ENCODE measurements at places on chromosomes 5 and 9.

- H3K4me1 ChIP-seq = no peaks in the 10 kb centered on the region
- no peak for DNase-seq
- H3K27me3 ChIP-seq = peaks cover 44% of the 10 kb centered on the region
- no peak overlapping the region for H3K27ac ChIP-seq
- no peak overlapping the region for H3K4me3 ChIP-seq
Measured at GRCh38 chr9:121453232-121453892, 46.3 kb downstream of the GGTA1 start.

- H3K4me1 ChIP-seq = no peaks in the 10 kb centered on the region
- H3K36me3 ChIP-seq = no peaks in the 10 kb centered on the region
- no peak overlapping the region for H3K27ac ChIP-seq
- H3K4me3 ChIP-seq = no peak overlapping the region
Measured at GRCh38 chr9:15696979-15697378, 144.1 kb downstream of the CCDC171 start.

- no peaks in the 10 kb centered on the region for H3K27me3 ChIP-seq
- H3K27ac ChIP-seq = no peak overlapping the region
- H3K4me3 ChIP-seq = no peak overlapping the region
- DNase-seq = no peak
Measured at GRCh38 chr5:161009194-161009593, 157.2 kb upstream of the ATP10B start.

- H3K4me3 ChIP-seq = no peak overlapping the region
- DNase-seq = no peak
- H3K4me1 ChIP-seq = no peaks in the 10 kb centered on the region
- H3K36me3 ChIP-seq = peaks cover 6% of the 10 kb centered on the region
Measured at GRCh38 chr5:78858364-78858763, 126.7 kb downstream of the ARSB start.

- H3K27me3 ChIP-seq = no peaks in the 10 kb centered on the region
- no peaks in the 10 kb centered on the region for H3K36me3 ChIP-seq
- no peaks in the 10 kb centered on the region for H3K4me1 ChIP-seq
- H3K4me3 ChIP-seq = no peak overlapping the region
- DNase-seq = no peak
Measured at GRCh38 chr9:18499980-18500379, 26.0 kb downstream of the ADAMTSL1 start.

DNA sequence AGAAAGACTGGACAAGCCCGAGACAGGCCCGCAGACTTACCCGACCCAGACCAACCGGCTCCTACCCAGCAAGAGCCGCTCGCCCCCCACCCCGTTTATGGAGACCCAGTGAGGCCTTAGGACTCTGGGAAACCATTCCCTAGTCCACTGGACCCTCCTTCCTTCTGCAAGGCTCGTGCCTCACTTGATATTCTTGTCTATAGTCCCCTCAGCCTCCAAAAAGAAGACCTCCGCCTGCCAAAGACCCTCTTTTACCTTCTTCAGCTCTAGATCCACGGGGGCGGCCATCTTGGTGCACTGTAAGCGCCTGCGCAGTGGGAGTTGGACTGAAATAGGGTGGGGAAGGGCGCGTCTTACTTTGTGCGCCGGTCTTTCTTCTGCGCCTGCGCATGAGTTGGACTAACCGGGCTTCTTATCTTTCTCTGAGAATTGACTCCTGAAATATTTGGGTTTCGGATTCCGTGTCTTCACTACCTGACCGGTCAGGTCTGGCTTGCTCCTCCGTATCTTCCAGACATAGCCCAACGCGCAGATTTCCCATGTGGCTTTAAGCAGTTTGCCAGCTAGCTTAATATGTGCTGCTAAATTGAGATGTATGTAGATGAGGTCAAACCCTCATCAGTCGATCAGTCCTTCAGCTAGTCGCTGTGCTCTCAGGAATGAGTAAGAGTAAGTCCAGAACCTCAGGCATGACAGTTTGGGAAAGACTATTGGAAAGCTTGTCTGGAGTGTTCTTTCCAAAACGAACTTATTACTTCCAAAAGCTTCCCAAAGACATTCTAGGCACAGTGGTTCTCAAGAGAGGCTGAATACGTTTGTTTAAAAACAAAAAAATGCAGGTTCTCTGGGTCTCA, at the start of gene PFDN1:
TSS of gene PFDN1 (minus strand) at position 316 of the 854 bp plus-strand sequence. CDS start at position 288, 28 bp downstream.
- H3K36me3 ChIP-seq = peaks cover 16% of the 10 kb centered on the region
- peak; percentile 96 for DNase-seq
- H3K4me1 ChIP-seq = peaks cover 12% of the 10 kb centered on the region
- H3K4me3 ChIP-seq = peak within 1 kb of the TSS; percentile 76
- peak within 1 kb of the TSS; percentile 66 for H3K27ac ChIP-seq
- H3K27me3 ChIP-seq = no peaks in the 10 kb centered on the region

- H3K27me3 ChIP-seq = no peaks in the 10 kb centered on the region
- DNase-seq = no peak
- H3K36me3 ChIP-seq = peaks cover 3% of the 10 kb centered on the region
- H3K4me1 ChIP-seq = peaks cover 2% of the 10 kb centered on the region
- H3K4me3 ChIP-seq = no peak overlapping the region
- no peak overlapping the region for H3K27ac ChIP-seq
Measured at GRCh38 chr5:158911693-158912363, 187.9 kb downstream of the EBF1 start.

DNA sequence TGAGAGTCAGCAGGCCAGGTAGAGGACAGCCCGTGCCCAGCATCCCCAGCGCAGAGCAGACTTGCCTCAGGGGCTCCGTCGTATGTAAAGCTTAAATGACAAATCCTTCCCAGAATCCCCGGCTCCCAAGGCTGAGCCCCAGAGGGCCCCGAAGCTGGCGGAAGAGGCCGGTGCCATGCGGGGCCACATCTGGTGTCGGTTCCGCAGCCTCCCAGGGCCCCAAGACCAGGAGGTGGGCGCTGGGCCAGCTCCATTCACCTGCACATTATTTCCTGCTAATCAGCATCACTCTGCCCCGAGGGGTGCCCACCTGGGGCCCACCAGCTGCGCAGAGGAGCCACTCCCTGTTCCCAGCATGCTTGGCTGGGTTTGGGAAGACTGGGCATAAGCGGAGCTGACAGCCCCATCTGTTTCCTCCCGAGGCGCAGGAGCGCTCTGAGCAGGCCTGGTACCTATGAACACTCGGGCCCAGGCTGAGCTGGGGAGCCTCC, 124.0 kb upstream of the PPP1R26 start:
- H3K4me1 ChIP-seq = no peaks in the 10 kb centered on the region
- no peak overlapping the region for H3K27ac ChIP-seq
- no peaks in the 10 kb centered on the region for H3K27me3 ChIP-seq
- no peak for DNase-seq
- H3K4me3 ChIP-seq = no peak overlapping the region

- H3K4me1 ChIP-seq = peaks cover 9% of the 10 kb centered on the region
- no peaks in the 10 kb centered on the region for H3K36me3 ChIP-seq
- H3K4me3 ChIP-seq = no peak overlapping the region
- DNase-seq = no peak
Measured at GRCh38 chr5:5304361-5305020, 118.0 kb upstream of the ICE1 start.

GRCh38 chr5:144135113-144135762, 35.2 kb downstream of the YIPF5 start:
- no peak overlapping the region for H3K4me3 ChIP-seq
- no peaks in the 10 kb centered on the region for H3K27me3 ChIP-seq
- no peak overlapping the region for H3K27ac ChIP-seq
- DNase-seq = no peak

DNA sequence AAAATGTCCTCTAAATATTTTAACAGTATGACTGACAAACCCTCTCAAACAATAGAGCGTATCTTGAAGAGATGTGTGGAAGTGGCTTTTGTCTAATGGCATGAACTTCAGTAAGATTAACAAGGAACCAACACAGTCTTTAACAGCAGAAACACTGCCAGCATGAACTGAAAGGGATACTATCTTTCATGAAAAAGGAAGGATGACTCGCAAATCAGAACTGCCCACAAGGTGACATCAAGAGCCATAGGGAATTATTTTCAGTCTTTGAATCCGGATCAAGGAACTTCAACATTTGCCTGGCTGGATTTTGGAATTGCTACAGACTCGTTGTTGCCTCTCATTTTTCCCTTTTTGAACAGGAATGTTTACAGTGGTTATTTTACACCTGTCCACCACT, 5.1 kb upstream of the HEXB start:
- H3K4me3 ChIP-seq = no peak overlapping the region
- H3K36me3 ChIP-seq = no peaks in the 10 kb centered on the region
- H3K4me1 ChIP-seq = peaks cover 2% of the 10 kb centered on the region
- H3K27ac ChIP-seq = no peak overlapping the region
- H3K27me3 ChIP-seq = no peaks in the 10 kb centered on the region
- peak; percentile 13 for DNase-seq

- H3K4me3 ChIP-seq = no peak overlapping the region
- no peak overlapping the region for H3K27ac ChIP-seq
- no peaks in the 10 kb centered on the region for H3K27me3 ChIP-seq
- peak; percentile 10 for DNase-seq
- no peaks in the 10 kb centered on the region for H3K4me1 ChIP-seq
Measured at GRCh38 chr5:9582406-9582805, 36.5 kb upstream of the SEMA5A start.

DNA sequence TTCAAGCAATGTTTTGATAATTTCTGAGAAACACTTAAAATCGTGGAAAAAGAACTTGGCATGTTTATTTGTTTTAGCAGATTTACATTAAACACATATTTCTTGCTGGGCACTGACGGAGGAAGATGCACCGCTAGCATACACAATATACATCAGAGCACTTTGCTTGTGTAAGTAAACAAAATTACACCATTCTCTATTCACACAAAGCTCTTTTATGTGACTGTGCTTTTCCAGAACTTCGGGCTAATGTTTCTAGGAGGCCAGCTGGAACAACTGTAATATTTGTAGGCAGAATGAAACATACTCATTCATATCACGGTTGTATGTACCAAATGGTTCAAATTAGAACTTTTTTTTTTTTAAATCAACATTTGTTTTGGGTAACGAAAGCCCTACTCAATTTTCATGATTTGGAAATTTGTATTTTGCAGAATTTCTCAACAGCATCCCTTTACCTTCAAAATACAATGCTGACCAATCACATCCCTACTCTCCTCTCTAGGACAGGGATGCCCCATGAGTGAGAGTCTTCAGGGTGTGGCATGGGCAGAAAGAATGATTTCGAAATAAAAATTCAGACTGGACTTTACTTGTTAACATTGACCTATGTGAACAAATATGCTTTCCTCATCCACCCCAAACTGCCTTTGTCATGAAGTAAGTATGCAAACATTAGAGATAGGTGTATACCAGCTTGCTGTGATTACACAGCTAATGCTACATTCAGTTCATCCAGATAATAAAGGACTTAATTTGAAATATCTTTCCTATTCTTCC, 425.1 kb downstream of the BNC2 start:
- H3K4me3 ChIP-seq = no peak overlapping the region
- no peaks in the 10 kb centered on the region for H3K36me3 ChIP-seq
- DNase-seq = peak; percentile 46

DNA sequence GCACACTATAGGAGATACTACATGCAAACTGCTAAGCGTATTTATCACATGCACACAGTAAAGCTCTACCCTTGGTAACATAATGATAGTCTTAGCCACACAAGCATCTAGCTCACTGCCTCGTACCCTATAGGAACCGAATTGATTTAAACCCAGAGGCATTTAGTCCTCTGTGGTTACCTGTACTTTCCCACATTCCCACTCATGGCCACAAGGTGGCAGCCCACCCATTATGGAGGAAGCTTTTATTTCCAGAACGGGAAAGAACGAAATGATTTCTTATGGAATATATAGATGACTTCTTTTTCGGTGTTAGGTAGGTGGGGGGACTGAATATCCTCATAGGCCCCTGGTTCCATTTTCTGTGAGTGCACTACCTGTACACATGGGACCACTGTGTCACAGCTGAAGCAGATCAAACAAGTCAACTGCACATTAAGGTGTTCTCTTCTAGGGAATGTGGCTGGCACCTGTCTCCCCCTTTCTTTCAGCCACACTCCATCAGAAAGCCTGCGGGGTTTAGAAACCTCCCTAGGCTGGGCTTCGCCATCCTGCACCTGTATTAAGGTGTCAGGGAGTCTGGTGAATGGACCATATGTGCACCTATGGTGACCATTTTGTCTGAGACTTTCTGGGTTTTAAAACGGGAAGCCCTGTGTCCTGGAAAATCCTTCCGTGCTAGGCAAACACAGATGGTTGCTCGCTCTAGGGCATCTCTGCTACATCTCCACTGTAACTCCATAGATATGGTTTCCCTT, 313.2 kb downstream of the SLIT3 start:
- H3K36me3 ChIP-seq = no peaks in the 10 kb centered on the region
- peak; percentile 61 for DNase-seq
- no peaks in the 10 kb centered on the region for H3K4me1 ChIP-seq
- peaks cover 28% of the 10 kb centered on the region for H3K27me3 ChIP-seq
- no peak overlapping the region for H3K27ac ChIP-seq
- no peak overlapping the region for H3K4me3 ChIP-seq

DNA sequence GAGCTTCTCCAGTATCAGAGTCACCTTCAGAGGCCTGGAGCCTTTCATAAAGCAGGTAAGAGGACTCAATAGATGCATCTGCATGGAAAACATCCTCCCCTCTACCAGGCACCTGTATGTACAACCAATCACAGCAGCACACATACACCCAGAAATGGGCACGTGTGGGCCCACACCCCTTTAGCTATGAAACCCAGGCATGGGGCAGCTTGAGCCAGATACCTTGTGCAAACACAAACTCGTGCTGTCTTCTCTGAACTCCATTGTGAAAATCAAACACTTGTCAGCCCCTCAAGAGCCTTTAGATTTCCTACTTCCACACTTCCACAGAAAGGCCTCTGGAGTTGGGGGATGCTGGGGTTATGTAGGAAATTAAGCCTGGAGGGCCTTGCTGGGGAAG, 1.1 kb upstream of the CSF2 start:
- no peak overlapping the region for H3K4me3 ChIP-seq
- no peak for DNase-seq
- no peak overlapping the region for H3K27ac ChIP-seq
- peaks cover 19% of the 10 kb centered on the region for H3K4me1 ChIP-seq
- H3K36me3 ChIP-seq = no peaks in the 10 kb centered on the region

- no peaks in the 10 kb centered on the region for H3K36me3 ChIP-seq
- H3K27ac ChIP-seq = no peak overlapping the region
- H3K27me3 ChIP-seq = peaks cover 15% of the 10 kb centered on the region
- no peak overlapping the region for H3K4me3 ChIP-seq
- H3K4me1 ChIP-seq = peaks cover 7% of the 10 kb centered on the region
- DNase-seq = no peak
Measured at GRCh38 chr5:148827723-148828122, 1.3 kb downstream of the ADRB2 start.

- no peak overlapping the region for H3K27ac ChIP-seq
- H3K27me3 ChIP-seq = peaks cover 41% of the 10 kb centered on the region
- H3K4me3 ChIP-seq = no peak overlapping the region
- peaks cover 16% of the 10 kb centered on the region for H3K4me1 ChIP-seq
Measured at GRCh38 chr9:136798708-136799078, 2.6 kb downstream of the CCDC183 start.
